ENCODE measurements at places on chromosomes 7 and 10.

GRCh38 chr7:63521-64021 is 128.8 kb upstream of the FAM20C start:
- no peak for DNase-seq

DNA sequence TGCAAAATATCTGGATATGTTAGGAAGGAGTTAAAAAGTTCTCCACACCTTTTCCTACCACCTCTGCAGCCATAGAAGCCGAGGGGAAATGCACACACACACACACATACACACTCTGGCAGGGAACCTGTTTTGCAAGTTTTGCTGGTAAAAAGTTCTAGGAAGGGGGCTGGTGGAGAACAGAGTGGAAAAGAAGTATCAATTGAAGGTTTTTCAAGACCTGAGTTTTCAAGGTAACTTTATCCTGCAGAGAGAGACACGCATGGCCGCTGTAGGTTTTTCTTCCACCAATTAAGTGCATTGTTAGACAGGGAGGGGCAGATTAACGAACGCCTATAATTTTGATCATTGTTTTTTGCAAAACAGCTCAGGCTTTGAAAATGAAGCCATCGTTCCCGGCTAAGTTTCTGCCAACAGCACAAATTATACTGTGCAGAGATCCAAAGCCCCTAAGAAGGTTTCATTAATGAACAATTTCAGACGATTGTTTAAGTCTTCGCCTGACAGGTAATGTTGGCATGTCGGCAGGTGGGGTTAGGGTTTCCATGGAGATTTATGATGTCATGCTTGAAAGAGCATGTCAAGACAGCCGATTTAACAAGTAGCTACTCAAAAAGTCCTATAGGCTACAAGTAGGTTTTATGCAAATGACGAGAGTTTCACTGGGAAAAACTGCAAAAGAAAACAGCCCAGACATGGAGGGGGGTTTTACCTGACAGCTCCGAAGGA is 29.7 kb downstream of the KIAA1217 start:
- peak; percentile 26 for DNase-seq

DNA sequence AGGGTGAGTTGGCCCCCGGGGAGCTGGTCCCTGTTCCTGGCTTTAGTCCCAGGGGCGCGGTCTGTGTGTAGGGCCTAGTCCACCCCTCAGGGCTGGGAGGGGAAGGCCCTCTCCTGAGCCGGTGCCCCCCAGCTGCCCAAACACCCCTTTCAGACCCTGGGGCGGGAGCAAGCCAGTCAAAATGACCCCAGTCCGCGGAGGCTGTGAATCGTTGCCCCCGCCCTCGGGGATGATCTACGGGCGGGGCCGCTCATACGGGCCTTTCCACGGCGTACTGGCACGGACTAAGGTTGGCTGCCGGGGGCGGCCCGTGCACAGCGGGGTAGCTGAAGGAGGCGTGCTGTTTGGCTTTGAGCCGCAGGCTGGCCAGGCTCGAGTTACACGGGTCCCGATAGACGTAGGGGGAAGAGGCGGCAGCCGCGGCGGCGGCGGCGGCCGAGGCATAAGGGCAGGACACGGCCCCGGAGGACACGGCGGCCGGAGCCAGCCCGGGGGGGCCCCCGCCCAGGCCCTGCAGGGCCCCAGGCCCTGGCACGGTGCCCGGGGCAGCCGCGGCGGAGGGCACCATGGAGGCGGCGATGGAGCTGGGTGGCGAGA is 4.3 kb downstream of the ELOVL3 start:
- peak; percentile 48 for DNase-seq

DNA sequence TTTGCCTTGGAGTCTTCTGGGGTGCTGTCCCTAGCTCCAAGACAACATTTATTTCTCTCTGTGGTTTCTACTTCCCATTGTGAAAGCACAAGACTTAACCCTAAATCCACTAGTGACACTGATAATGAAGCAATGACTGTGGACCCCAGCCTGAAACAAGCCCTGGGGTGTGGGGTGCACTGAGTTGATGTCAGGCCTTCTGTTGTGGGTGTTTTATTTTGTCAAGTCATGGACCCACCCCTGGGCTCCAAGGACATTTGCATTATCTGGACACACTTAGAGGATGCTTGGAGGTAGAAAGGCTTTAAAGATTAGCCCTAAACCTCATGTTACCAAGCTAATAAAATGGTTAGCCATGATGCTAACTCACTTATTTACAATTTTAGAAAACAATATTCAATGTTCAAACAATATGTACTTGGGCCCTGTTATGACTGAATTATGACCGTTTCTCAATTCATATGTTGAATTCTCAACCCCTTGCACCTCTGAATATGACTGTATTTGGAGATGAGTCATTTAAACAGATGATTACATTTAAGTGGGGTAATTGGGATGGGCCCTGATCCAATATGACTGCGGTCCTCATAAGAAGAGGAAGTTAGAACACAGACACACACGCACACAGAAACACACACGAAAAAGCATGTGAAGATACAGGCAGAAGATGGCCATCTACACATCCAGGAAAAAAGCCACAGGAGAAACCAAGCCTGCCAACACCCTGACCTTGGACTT is 137.2 kb upstream of the IGFBP3 start:
- DNase-seq = no peak

- DNase-seq = no peak
Measured at GRCh38 chr10:22455068-22455857, 110.0 kb downstream of the SPAG6 start.

DNA sequence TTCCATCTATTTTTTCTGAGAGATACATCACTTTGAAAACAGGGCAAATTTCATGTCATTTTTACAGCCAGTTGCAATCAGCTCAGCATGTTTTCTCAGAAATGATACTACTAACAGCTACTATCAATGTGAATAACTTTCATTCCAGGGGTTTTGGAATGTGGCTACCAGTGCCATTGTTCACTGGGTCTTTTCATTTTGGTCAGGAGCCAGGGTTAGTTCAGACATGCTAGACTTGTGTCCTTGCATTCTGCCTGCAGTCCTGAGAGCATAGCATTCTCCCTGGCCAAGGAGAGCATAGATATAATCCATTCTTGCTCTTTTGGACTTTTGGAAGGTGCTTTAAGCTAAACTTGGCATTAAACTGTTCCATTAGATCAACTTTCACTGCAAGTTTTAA is 160.9 kb upstream of the NEBL start:
- no peak for DNase-seq

- DNase-seq = no peak
Measured at GRCh38 chr10:24708081-24708480, 15.6 kb downstream of the ARHGAP21 start.

DNA sequence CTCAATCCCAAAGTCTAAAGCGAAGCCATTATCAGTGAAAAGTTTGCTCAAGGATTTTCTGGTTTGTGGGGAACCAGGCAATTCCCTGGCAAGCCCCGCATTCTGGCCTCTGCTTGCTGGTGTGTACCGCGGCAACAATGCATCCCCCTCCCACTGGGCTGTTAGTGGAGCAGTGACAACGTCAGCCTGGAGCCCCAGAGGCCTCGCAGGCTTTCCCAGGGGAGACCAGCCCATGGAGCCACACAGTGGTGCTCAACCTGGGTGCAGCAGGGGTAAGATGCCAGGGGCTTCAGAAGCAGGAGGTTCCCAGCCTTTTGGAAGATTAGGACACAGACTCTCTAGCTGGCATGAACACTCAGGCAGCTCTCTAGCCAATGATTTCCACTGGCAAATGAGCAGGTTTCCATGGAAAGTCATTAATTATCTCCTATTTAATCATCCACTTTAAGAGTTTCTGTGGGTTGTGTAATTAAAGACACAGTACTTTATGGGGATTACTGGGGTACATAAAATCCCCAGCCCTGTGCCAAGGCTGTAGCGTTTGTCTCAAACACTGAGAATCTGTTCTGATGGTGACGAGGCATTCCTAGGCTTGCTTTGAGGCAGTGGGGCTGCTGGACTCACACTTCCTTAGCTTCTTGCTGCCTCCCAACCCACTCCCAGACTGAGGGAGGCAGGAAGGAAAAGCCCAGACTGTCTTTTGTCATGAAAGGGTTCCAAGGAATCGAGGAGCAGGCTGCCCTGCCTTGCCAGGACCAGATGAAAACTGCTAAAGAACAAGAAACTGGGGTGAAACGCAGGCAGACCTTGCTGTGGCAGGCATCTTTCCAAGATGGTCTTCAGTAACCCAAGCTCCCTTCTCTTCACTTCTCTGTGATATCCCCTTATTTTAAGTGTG is 411.9 kb upstream of the SHH start:
- no peak for DNase-seq

- no peak for DNase-seq
Measured at GRCh38 chr10:37774351-37774750, 83.1 kb downstream of the ZNF248 start.

- no peak for DNase-seq
Measured at GRCh38 chr7:55065511-55066229, 46.9 kb downstream of the EGFR start.

- DNase-seq = no peak
Measured at GRCh38 chr7:151744656-151745638, 132.0 kb downstream of the PRKAG2 start.

DNA sequence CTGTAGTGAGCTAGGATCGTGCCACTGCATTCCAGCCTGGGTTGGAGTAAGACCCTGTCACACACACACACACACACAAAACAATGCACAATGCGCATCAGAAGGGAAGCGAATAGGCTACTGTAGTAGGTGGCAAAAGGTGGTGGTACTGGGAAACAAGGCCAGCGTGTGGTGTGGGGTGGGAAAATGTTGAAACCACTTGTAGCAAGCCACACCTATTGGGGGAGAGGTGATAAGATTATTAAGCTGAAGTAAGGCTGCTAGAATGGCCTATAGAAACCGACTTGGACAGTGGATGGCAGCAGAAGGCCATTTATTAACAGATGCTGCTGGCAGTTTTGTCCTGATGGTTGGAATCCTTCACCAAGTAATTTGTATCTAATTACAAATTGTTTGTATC is 7.2 kb upstream of the CHCHD1 start:
- no peak for DNase-seq

DNA sequence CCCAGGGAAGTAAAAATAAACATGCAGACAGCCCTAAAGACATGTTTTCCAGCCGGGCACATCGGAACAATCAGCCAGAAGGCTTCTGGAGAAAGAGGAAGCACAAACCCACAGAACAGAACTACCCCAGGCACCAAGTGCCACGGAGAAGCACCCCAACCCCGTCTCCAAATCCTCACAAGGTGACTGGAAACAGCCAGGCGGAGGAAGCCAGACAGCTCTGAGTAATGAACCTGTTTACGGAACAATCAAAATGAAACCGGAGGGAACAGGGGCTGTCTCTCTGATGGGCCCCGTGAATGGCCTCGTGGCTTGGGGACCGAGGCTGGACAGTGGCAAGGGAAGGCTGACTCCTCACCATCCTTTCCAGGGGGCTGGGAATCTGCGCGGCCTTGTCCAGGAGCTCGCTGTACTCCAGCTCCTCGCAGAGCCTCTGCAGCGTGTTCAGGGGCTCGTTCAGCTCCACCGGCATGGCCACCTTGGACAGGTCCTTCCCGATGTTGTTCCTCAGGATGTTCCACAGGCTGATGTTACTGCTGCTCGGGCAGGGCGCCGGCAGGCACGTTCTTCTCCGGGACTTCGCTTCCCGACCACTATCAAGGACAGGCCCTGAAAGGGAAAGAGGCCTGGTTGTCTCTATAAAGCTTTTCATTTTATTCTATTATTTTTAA is 77.0 kb upstream of the GSDME start:
- no peak for DNase-seq

GRCh38 chr10:5447611-5448071 is 35.3 kb downstream of the NET1 start:
- no peak for DNase-seq

DNA sequence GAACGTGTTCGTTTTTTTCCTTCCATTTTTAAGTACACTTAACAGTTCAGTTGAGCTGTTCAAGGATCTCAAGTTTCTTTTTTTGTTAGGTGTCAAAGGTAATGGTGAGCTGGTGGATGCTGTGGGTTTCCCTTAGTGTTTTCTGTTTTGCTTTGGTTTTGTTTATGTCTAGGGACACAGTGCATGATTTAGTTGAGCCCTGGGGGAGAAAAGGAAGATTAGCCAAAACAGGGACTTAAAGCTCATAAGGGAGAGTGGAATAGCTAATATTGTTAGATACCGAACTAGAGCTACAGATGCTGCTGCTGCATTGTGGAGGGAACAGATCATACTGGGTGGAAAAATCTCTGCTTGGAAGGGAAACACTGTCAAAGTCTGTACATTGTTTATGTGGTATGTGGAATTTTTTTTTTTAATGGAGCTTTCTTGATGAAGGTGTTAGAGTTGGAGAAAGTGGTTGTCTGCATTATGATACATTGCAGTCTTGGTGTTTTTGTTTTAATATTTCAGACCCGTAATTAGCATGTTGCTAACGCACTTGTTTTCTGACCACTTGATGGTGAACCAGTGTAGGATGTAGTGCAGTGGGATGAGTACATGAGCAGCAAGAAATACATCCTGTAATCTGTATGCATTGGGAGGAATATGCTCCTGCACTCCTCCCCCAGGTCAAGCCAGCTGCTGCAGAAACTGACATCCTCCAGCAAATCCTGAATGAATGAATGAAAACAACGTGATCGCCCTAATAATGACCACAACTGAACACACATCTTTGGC is 2.1 kb downstream of the GLCCI1 start:
- no peak for DNase-seq

DNA sequence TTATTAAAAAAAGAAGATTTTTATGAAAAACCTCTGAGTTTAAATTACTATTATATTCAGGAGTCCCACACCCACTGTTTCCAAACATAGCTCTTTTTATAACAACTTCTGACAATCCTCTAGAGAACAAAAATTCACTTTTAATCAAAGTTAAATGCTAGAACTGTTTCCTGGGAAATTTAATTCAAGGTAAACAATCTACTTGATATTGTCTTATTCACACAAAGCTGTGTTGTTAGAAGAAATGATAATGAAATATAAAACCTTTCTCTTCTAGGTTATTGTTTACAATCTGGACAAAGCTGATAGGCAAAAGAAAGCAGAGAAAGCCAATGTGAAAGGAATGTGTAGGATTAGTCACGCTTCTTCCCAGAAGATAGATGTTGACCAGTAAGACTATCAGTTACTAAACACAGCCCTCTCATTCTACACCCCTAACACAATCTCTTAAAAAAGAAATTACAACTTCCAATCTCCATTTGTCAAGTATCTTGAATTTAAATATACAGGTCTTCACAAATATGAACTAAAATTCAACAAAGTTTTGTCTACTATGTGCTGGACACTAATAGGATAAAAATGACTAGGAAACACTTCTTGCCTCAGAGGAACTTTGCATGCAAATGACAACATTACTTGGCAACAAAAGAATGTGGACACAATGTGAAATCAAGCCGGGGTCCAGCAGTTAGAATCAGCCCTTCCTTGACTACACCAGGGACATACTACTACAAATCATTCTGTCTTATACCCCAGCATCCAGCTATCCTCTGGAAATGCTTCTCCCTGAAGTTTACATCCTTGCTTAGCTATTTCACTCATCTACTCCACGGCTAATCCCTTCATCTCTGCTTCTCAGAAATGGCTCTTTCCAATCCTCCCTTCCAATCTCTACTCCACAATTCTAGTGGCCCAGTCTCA is 123.7 kb downstream of the IMMP2L start:
- no peak for DNase-seq

All from DMS79 (cell line).